ENCODE measurements at places on chromosomes 16 and 17.
A peak's percentile ranks its signal among the peaks of the same experiment; 100 is the strongest.

- peak; percentile 62 for DNase-seq
These were observed 1.6 kb downstream of the SIRT7 start for GRCh38 chr17:81916234-81917001.

DNA sequence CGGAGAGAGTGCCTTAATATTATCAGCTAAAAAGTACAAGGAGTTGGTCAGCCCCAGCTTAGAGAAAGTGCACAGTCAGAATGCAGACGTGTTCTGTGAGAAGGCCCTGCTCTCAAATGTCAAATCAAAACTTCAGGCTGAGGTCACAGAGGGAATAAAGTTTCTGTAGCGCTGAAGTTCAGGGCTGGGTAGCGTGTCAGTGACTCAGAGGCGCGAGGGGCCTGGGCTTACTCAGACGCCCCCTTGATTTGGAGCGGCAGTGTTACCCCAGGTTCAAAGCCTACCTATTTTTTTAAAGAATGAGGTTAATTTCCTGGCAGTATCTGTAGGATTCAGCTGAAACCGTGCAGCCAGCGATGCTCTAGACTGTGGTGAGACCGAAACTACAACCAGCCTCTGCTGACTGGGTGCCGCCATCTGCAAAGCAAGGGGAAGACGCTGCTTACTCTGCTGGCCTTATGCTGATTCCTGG, 4.8 kb downstream of the CIAO3 start:
- DNase-seq: no peak

DNA sequence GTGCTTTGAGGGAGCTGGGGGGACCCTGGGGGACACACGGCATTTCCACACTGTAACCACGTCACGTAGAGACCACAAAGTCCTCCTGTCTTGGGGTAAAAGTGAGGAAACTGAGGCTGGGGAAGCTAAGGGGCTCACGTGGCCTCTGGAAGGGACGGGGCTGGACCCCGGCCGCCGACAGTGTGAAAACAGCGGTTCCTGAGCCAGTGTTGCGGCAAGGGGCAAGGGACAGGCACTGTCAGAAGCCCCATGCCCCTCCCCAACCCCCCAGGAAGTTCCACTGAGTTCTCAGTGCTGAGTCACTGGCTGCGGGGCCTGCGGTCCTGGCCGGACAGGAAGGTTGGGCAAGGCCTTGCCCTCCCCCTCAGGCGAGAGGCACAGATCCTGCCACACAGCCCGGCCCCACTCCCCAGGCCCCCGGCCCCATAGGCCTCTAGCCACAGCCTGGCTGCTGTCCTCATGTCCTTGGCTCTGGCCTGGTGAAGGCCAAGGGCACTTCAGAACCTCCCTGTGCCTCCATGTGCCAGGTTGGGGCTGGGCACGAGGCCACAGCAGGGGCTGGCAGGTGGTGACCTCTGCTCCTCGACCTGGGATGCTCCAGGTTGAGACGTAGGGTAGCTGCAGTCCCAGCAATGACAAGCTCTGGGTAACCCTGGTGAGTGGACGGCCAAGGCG, 5.0 kb upstream of the CCDC57 start:
- peak; percentile 95 for DNase-seq

GRCh38 chr16:72789921-72790320, 258.0 kb downstream of the ZFHX3 start:
- no peak for DNase-seq

GRCh38 chr16:64346080-64346479, 775.8 kb downstream of the CDH11 start:
- no peak for DNase-seq

DNA sequence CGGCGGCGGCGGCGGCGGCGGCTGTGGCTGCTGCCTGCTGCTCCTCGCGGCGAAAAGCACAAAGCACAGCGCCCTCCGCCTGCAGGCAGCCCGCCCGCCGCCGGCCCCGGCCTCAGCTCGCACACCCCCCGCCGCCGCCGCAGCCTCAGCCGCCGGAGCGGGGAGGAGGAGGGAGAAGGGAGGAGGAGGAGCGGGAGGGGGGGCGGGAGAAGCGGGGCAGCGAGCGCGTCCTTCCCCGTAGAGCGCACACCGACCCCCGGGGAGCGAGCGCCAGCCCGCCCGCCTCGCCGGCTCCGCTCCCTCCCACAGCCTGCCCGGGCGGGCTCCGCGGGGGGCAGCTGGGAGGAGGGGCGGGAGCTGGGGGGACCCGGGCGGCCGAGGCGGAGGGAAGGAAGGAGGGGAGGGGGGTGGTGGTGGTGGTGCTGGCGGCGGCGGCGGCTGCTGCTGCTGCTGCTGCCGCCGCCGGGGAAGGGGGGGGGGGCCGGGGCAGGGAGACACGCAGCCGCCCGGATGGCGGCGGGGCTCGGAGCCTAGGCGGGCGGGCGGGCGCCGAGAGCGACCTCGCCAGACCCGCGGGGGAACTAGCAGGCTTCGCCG, at the start of gene UBTF:
UBTF (minus strand) TSS at position 60 of the 597 bp plus-strand sequence. CDS start 1,446 bp downstream, outside the sequence.
- DNase-seq: peak; percentile 82

DNA sequence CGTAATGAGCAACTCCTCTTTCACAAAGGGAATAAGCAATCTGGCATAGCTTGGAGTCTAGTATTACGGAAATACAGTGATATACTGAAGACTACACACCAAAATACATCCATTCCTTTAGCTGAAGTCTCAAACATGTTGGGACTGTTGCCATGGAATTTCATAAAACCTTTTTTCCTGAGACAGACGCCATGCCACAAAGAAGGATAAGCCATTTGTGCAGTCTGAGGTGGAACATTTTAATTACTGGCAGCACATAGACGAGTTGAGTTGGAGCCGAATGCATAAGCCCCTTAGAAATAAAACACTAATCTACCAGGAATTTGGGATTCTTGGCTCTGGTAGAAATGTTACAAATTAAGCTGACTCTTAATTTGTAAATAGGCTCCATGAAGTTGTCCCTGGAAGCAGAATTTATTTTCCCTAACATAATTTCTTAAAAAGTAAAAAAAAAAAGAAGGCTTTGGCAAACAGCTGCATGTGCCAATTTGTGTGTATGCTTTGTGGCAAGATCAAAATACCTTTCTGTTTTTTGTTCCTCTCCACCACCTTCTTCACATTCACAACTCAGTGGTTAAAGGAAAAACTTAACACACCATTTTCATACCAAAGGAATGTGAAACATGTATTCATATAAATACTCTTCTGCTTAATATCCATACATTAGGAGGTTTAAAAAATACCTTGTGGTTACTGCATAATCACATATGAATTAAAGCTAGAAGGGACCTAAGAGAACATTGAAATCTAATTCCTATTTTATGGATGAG, 25.5 kb downstream of the GRB7 start:
- DNase-seq: peak; percentile 78

GRCh38 chr17:1447052-1447451, 9.0 kb downstream of the CRK start:
- no peak for DNase-seq

GRCh38 chr17:44738214-44738906, 20.4 kb upstream of the ADAM11 start:
- DNase-seq: no peak

DNA sequence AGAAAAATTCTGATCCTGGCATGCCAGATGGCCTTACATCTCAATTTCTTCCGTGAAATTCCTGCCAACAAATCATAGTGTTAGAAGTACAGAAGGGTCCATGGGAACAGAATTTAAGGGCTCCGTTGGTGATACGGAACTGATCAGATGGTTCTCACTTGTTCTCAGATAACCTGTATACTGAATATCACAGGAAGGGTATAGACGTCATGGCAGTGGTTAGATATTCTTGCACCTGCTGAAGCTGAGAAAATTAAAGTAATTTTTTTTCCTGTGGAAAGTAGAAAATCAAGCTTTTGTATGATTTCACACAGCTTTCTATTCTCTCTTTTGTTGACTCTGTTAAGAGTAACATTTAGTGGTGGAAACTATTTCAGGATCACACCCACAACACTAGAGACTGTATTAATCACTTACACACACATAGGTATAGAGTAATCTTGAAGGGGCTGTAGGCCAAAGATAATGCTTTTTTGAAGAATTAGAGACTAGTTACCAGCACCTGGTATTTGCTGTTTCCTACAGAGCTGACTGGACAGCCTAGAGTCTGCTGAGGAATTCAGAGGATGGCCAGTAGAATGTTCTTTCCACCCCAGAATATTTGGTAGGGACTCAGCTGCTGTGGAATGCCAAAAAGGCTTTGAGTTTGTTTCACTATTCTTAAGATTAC, 7.5 kb downstream of the TENT4B start:
- DNase-seq: peak; percentile 38

DNA sequence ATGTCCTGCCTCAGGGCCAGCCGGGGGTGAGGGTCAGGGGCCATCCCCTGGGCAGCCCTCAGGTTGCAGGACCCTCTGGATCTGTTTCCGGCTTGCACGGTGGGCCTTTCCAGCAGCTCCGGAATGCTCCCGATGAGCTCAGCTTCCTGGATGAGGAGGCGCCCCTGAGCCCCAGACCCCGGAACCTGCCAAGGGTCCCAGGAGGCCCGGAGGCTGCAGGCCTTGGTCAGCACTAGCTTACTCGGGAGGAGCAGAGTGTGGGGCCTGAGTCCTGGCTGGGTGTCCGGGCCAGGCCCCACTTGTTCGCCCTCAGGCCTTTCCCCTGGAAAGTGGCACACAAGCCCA, 7.6 kb upstream of the C1QTNF8 start:
- no peak for DNase-seq

- DNase-seq: no peak
These were observed 410.5 kb downstream of the WWOX start for GRCh38 chr16:78509965-78510364.

DNA sequence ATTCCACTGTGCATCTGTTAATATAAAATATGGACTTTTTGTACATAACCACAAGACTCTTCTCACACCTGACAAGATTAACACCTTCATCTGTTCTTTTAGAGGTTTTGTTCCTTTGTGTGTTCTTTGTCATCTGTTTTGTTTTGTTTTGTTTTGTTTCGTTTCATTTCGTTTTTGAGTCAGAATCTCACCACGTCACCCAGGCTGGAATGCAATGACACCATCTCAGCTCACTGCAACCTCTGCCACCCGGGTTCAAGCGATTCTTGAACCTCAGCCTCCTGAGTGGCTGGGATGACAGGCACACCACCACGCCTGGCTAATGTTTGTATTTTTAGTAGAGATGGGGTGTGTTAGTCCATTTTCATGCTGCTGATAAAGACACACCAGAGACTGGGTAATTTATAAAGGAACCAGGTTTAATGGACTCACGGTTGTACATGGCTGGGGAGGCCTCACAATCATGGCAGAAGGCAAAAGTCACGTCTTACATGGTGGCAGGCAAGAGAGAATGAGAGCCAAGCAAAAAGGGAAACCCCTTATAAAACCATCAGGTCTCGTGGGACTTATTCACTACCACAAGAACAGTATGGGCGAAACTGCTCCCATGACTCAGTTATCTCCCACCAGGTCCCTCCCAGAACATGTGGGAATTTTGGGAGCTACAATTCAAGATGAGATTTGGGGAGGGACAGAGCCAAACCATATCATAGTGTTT, 22.3 kb downstream of the C16orf90 start:
- DNase-seq: no peak

GRCh38 chr17:72063756-72064450, 56.9 kb upstream of the SOX9 start:
- DNase-seq: peak; percentile 3

GRCh38 chr17:45662432-45662831, 121.7 kb upstream of the CRHR1 start:
- no peak for DNase-seq

- peak; percentile 58 for DNase-seq
These were observed 243.2 kb upstream of the GSE1 start for GRCh38 chr16:85369741-85370528.
